Uterus (tissue), 4 donors: ENCODE measurements at places on chromosomes 6 and 20. TPM values are rescaled to one million over a fixed set of nuclear protein-coding genes. Genes with fewer than 3 reads are reported as not detected.
A peak's percentile ranks its signal among the peaks of the same experiment; 100 is the strongest.

Gene NOX3
- total RNA-seq: not detected

DNA sequence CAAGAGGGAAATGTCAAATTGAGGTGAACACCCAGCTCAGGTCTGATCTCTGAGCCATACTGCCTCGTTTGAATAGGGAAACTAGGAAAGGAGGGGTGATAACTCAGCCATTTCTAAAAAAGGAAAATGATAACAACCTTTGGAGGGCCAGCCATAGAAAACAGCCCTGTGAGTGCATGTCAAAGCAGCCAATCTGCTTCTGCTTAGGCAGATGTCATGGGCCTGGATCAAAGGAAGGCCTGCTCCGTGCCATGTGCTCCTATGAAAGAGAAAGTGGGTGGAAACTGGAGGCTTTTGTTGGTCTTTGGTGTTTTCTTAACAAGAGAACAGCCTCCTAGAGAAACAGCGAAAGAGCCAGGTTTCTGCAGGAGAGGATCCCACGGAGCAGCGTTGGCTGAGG lies 428.0 kb downstream of the DHX35 start:
- H3K36me3 ChIP-seq: no peaks in the 10 kb centered on the region
- DNase-seq: no peak

DNA sequence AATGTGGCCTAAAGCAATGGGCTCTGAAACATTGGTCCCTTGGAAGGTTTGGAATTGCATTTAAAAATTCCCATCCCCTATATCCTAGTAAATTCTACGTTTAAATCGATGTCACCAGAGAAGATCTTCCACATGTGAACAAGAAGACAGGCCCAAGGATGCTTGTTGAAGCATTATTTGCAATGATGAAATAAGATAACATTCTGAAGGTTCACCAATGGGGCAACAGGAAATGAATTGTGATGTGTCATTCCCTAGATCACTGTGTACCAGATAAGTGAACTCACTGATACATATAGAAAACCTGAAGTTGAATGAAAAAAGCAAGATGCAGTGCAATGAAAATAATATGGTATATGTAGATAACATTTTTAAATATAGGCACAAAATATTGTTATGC lies 464.3 kb upstream of the BTBD3 start:
- no peak overlapping the region for H3K4me3 ChIP-seq
- DNase-seq: no peak
- peaks cover 3% of the 10 kb centered on the region for H3K4me1 ChIP-seq
- no peaks in the 10 kb centered on the region for H3K27me3 ChIP-seq
- H3K36me3 ChIP-seq: no peaks in the 10 kb centered on the region

Gene PDE10A
- total RNA-seq: 17.6 TPM

GRCh38 chr6:15276036-15276985 lies 30.4 kb downstream of the JARID2 start:
- no peaks in the 10 kb centered on the region for H3K4me1 ChIP-seq
- no peak overlapping the region for H3K4me3 ChIP-seq
- H3K27ac ChIP-seq: no peak overlapping the region

DNA sequence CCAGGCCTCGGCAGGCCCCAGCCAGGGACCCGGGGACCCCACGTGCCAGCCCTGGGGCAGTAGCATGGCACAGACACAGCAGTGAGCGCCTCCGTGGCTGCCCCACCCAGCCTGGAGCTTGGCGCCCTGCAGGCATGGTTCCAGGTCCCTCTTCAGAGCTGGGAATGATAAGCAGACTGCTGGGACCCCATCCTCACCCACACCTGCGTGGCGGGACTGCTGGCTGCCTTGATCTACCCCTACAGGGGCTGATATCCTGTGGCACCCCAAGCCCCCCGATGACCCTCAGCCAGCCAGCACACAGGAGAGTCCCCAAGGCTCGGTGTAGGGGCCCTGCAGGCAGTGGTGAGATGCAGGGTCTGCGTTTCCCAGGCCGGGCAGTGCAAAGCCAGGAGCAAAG lies 47.1 kb downstream of the YTHDF1 start:
- H3K4me3 ChIP-seq: no peak overlapping the region
- H3K36me3 ChIP-seq: no peaks in the 10 kb centered on the region
- no peaks in the 10 kb centered on the region for H3K4me1 ChIP-seq
- no peak overlapping the region for H3K27ac ChIP-seq
- DNase-seq: no peak

DNA sequence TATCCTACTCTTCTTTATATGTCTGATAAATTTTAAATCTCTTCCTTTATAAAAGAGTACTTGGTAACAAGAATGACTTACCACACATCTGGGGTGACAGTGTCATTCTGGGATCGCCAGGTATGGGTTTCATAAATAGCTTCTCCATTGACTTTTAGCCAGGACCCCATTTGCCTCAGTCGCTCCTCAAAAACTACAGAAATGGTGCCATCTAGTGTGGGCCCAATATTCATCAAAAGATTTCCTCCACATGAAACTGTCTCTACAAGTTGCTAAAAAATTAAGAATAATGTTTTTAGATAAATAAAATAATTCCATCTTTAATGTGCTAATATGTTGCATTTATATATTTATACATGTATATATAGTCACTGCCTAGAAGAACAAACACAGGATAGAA lies 9.7 kb downstream of the FUCA2 start:
- no peak overlapping the region for H3K4me3 ChIP-seq
- no peak overlapping the region for H3K27ac ChIP-seq
- DNase-seq: no peak

Gene GHRH
- not detected for total RNA-seq

- no peaks in the 10 kb centered on the region for H3K27me3 ChIP-seq
- DNase-seq: no peak
- no peaks in the 10 kb centered on the region for H3K36me3 ChIP-seq
- no peaks in the 10 kb centered on the region for H3K4me1 ChIP-seq
Measured at GRCh38 chr6:163876391-163876790, 461.9 kb downstream of the QKI start.

DNA sequence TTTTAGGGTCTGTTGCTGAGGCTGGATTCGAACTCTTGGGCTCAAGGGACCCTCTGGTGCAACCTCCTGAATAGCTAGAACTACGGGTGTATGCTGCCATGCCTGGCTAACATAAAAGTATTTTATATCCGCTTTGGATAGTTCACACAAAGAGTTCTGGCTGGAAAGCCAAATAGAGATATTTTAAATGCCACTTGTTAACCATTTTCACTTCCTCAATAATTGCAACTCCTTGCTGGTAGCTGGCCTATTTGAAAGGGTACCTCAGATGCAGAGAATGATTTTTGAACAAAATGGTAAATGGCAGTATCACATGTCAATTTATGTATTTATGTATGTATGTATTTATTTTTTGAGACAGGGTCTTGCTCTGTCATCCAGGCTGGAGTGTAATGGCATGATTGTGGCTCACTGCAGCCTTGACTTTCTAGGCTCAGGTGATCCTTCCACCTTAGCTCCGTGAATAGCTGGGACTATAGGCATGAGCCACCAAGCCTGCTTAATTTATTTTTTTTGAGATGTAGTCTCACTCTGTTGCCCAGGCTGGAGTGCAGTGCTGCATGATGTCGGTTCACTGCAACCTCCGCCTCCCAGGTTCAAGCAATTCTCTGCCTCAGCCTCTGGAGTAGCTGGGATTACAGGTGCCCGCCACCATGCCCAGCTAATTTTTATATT lies 12.9 kb upstream of the JARID2 start:
- DNase-seq: no peak
- H3K27ac ChIP-seq: no peak overlapping the region
- H3K36me3 ChIP-seq: no peaks in the 10 kb centered on the region
- H3K27me3 ChIP-seq: no peaks in the 10 kb centered on the region
- no peaks in the 10 kb centered on the region for H3K4me1 ChIP-seq

- peak; percentile 24 for DNase-seq
- no peak overlapping the region for H3K4me3 ChIP-seq
- H3K27ac ChIP-seq: peak overlapping the region; percentile 25
Measured at GRCh38 chr6:133551847-133552341, 310.7 kb downstream of the EYA4 start.

DNA sequence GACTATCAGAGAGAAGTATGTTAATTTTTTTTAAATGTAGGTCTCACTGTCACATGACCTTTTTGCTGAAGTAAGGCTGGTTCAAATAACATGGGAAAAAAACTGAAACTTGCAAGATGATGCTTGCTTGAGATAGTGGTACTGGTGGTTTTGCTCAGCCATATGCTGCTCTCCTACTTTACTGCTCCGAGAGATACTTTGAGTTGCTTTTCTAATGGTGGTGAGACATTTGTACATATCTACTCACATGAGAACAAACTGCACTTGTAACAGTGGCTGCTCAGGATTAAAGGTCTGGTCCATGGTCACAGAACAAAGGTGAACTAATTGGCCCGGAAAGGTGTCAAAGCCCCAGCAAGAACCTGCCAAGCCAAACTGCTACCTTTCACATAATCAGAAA lies 106.2 kb upstream of the BEND3 start:
- H3K27me3 ChIP-seq: no peaks in the 10 kb centered on the region
- H3K4me3 ChIP-seq: no peak overlapping the region
- no peaks in the 10 kb centered on the region for H3K36me3 ChIP-seq
- no peak overlapping the region for H3K27ac ChIP-seq
- no peak for DNase-seq

Gene SLC17A9
- total RNA-seq: 1.6 TPM

DNA sequence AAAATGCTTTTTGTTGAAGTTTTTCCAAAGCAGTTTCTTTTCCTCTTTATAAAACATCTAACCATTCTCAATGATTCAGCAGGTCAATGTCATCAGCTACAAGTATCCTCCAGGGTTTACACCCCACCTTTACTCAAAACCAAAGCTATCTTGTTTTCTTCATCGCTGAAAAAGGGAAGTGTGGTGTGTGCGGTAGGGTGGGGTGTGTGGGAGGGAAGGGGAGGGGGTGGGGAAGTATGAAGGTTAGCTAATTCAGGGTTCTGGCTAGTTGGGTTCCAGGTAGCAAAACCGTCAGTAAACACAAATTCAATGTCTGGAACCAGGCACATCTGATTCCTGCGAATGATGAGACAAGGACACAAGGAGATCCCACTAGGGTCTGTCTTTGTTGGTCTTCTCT lies 189.6 kb downstream of the GJA10 start:
- H3K36me3 ChIP-seq: no peaks in the 10 kb centered on the region
- DNase-seq: no peak
- no peaks in the 10 kb centered on the region for H3K4me1 ChIP-seq
- no peak overlapping the region for H3K27ac ChIP-seq
- H3K4me3 ChIP-seq: no peak overlapping the region
- no peaks in the 10 kb centered on the region for H3K27me3 ChIP-seq

- no peak overlapping the region for H3K27ac ChIP-seq
- no peaks in the 10 kb centered on the region for H3K36me3 ChIP-seq
- H3K27me3 ChIP-seq: no peaks in the 10 kb centered on the region
- no peaks in the 10 kb centered on the region for H3K4me1 ChIP-seq
- DNase-seq: no peak
- no peak overlapping the region for H3K4me3 ChIP-seq
Measured at GRCh38 chr6:109445382-109445781, 4.9 kb downstream of the SMPD2 start.

- H3K4me1 ChIP-seq: no peaks in the 10 kb centered on the region
- H3K36me3 ChIP-seq: no peaks in the 10 kb centered on the region
- H3K4me3 ChIP-seq: no peak overlapping the region
- H3K27me3 ChIP-seq: no peaks in the 10 kb centered on the region
- H3K27ac ChIP-seq: no peak overlapping the region
Measured at GRCh38 chr6:118253741-118254140, 294.4 kb upstream of the PLN start.

- DNase-seq: peak; percentile 78
- H3K4me1 ChIP-seq: peaks cover 7% of the 10 kb centered on the region
- peak overlapping the region; percentile 74 for H3K27ac ChIP-seq
- H3K36me3 ChIP-seq: no peaks in the 10 kb centered on the region
- peak overlapping the region; percentile 11 for H3K4me3 ChIP-seq
- H3K27me3 ChIP-seq: no peaks in the 10 kb centered on the region
Measured at GRCh38 chr20:63846128-63846771, 15.0 kb upstream of the ABHD16B start.

DNA sequence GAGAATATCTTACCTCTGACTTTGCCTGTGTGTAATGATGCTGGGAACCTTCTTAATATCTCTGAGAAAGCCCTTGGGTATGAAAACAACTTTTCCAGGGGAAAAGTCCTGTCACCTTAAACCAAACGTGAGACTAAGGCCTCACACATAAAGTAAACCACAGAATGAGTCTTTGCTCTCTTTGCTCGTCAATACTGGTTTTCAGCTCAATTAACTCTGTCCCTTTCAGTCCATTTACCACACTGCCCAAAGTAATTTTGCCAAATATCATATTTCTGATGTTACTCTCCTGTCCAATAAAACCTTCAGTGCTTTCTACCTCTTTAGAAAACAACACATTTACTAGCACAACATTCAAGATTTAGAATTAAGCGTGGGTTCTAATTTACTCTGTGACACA lies 100.5 kb upstream of the HMGCLL1 start:
- H3K36me3 ChIP-seq: no peaks in the 10 kb centered on the region
- H3K4me3 ChIP-seq: no peak overlapping the region
- H3K4me1 ChIP-seq: no peaks in the 10 kb centered on the region
- H3K27me3 ChIP-seq: no peaks in the 10 kb centered on the region

- H3K27ac ChIP-seq: no peak overlapping the region
- H3K4me3 ChIP-seq: no peak overlapping the region
- no peaks in the 10 kb centered on the region for H3K27me3 ChIP-seq
- no peak for DNase-seq
Measured at GRCh38 chr6:34536251-34536958, 19.7 kb downstream of the SPDEF start.

DNA sequence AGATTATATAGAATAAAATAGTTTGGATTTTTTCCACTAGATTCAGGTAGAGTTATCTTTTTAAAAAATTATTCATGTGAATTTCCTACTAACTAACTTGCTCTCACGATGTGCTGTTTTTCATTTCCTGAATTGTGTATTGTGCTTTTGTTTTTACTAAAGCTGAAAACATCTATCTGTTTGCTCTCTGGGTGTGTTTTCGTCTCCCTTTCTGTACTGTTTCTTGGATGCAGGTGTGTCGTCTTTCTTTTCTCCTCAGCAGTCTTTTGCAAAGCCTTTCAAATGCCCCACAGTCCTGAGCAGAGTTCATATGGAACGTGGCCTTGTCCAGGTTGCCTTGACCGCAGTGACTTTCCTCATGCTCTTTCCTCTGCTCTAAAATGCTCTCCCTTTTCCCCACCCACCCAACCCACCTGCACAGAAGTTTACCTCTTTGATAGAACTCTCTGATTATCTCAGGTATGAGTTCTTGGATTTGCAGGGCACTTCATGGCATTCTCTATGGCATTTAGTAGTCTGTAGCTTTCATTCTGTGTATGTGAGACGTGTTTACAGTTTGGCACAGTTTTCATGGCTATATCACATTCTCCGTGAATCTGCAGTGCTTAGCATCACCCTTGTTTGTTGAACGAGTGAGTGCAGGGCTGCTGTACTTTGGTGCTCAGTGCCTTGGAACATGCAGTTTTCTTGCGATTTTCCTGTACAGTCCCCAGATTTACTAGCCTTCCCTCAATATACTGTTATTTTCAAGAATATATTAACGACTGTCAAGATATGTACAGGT lies 77.1 kb downstream of the FARS2 start:
- no peak for DNase-seq
- H3K27ac ChIP-seq: no peak overlapping the region
- no peaks in the 10 kb centered on the region for H3K4me1 ChIP-seq
- no peak overlapping the region for H3K4me3 ChIP-seq
